ENCODE measurements at places on chromosomes 5 and 9.
A peak's percentile ranks its signal among the peaks of the same experiment; 100 is the strongest.

- DNase-seq, result no peak
These were observed 375.2 kb downstream of the ARRDC3 start for GRCh38 chr5:91007780-91008402.

DNA sequence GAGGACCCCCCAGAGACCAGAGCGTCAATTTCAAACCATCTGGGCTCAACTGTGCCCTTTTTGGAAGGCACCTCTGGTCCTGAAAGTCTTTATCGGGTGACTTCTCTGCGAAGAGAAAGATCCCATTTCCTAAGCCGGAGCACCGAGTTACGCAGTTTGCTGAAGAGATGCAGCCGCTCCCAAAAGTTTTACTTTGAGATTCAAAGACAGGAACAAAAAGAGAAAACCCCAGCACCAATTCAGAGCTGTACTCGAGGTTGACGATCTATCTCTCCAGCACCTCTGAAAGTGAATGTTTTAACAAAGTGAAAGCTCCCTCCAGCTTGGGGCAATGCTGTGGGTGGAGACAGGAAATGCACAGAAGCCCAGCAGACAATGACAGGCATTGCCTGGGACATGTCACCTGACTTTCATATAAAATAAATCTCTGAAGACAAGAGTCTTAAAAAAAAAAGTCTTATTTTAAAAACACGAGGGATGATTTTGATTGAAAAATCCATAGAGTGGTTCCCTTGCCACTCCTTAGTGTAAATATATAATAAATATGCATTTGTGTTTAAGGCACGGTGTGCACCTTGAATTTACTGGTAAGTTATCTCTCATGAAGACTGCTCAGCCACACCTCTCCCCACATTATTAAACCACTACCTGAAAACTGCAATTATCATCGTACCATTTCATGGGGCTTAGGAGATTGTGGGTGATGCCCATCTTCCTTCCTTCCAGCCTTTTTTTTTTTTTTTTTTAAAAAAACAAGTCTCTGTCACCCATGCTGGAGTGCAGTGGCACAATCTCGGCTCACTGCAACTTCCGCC lies 79.9 kb downstream of the FNBP1 start:
- DNase-seq, result peak; percentile 50

GRCh38 chr9:15524845-15525455 lies 14.2 kb upstream of the PSIP1 start:
- no peak for DNase-seq

DNA sequence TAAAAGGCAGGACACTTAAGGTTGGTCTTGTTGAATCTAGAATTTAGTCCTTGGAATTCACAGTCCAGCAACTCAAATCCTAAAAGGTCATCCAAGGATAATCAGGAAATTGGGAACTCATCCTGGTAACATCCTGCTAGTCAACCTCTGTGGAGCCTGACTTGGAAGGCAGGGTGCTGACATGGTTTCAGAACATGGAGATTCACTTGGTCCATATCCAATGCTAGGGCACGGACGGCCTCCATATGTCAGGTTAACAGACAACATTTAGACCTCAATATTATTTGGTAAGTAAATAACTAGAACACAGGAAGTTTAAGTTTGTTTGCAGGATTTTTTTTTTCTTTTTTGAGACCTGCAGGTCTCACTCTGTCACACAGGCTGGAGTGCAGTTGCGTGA lies 783 bp upstream of the DNAH5 start:
- no peak for DNase-seq

GRCh38 chr5:173750538-173751265 lies 134.3 kb upstream of the BOD1 start:
- DNase-seq, result no peak

GRCh38 chr5:1793301-1793740 lies 6.3 kb downstream of the MRPL36 start:
- no peak for DNase-seq

DNA sequence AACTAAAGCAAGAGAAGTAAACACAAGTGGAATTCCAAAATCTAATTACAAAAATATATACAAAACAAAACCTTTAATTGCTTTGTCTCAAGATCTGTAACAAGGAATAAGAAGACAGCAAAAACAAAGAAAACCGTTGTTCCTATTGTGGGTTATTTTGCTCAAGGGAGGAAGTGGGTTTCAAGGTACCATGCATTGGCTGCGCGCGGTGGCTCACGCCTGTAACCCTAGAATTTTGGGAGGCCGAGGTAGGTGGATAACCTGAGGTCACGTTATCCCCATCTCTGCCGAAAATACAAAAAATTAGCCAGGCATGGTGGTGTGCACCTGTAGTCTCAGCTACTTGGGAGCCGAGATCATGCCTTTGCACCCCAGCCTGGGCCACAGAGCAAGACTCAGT lies 12.1 kb upstream of the IQGAP2 start:
- DNase-seq, result no peak

DNA sequence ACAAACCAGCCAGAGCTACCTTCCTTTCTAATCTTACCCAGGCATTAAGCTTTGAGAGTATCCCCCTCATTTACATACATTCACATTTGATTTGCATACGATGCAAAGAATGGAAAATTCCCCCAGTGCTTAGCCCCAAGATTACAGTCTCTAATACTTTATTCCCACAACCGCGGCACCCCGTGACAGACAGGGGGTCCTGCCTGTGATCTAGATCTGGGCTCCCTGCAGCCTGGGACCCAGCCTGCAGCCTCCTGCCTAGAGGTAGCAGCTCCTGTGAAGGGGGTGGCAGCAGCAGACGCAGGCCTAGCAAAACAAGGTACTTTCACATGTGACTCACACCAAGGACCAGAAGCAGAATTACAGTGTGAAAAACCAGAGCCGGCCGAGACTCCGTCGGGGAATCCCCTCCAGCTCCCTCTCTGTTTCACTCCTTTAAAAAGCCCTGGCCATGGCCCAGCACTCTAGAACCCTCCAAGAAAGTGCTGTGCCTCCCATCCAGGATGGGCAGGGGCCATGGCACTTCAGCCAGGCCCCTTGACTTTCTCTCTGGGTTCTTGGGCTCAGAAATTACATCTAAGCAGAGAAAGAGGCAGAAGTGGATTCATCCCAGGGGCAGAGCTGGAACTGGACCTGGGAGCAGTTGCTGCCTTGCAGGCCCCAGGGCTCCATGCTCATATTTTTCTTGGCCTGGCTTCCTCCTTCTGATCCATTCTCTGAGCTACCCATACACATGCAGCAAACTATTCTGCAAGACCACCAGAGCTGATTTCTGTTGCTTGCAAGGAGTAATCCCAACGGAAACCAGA lies 14.0 kb upstream of the TCF7 start:
- DNase-seq, result peak; percentile 62

DNA sequence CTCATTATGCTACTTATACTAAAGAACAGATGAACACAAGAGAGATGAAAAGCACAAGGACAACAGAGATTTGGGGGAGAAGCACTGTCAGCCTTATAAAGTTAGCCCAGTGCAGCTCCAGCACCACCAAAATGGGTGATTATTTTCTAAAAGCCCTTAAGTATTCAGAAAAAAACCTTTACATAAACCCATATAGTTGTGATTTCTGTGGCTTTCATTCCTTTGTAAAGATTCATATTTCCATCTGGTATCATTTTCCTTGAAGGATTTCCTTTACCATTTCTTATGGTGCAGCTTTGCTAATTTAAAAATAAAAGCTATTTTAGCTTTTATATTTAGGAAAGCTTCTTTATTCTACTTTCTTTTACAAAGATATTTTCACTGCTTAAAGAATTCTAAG lies 311.0 kb downstream of the TMEM167A start:
- no peak for DNase-seq
